GOT3 (cell line): ENCODE measurements at places on chromosomes 5 and 9.

- DNase-seq, result no peak
These were observed 4.3 kb upstream of the SPATA6L start for GRCh38 chr9:4670591-4670990.

DNA sequence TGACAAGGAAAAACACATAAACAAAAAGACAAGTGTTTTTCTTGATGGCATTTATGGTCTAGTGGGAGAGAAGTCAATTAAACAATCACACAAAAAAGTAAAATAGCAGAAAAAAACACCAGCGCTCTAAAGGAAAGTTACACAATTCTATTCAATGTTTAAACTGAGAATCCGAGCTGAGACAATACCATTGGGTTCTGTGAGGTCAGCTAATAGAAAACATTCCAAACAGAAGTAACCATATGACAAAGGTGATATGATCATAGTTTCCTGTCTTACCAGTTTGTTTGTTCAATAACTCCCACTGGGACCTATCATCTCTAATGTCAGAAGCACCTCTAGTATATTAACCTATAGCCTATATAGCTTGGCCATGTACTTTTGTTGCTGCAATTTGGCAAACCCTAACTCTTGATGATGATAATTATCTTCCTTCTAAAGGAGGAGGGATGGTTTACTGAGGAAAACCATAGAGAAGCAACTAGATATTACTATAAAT, 1030.0 kb downstream of the CDH12 start:
- no peak for DNase-seq

- DNase-seq, result no peak
These were observed 1751.3 kb upstream of the WWC1 start for GRCh38 chr5:166540156-166540555.

- DNase-seq, result no peak
These were observed 185.2 kb downstream of the CCDC171 start for GRCh38 chr9:15738011-15738410.

DNA sequence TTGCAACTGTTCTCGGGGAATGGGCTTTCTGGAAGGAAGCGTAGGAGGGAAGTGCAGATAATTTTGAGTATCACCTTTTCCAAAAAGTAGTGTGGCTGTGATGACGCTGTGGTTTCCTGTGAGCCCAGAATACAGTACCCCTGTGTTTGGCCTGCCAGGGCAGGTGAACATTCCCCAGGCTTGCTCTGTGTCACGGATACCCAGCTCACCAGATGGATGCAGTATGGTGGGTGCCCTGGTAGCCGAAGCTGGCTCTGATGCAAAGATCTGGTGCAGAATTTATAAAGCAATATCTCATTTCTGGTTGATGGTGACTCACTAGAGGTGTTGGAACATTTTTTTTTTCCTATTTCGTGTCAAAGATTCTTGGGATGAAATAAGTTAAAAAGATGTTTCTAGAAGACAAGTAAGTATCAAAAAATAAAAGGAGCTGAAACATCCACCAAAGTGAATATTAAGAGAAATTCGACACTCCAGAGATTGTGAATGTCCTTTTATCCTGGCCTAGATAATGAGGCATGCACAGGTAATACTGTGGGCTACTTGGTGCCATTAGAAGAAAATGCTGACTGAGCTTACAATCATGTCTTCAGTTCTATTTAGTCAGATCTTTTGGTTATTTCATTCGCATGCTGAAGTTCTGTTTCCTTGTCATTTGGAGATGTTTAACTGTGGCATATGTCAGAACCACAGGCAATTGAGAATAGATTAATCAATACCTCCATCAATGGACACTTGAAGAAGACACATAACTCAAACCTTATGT, 200.1 kb downstream of the GADD45G start:
- no peak for DNase-seq

DNA sequence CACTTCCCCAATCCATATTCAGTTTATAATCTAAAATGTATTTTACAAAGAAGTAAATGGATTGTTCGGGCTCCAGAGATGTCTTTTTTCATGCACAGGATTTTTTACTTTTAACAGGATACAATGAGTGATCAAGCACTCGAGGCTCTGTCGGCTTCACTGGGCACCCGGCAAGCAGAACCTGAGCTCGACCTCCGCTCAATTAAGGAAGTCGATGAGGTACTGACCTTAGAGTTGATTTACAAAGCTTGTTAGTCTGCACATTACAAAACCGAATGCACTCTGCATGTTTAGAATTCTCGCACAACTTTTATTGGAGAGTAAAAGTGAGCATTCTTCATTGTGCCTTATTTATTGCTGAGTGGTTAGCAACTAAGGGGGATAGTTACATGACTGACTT, 65.2 kb downstream of the ERAP1 start:
- DNase-seq, result no peak

DNA sequence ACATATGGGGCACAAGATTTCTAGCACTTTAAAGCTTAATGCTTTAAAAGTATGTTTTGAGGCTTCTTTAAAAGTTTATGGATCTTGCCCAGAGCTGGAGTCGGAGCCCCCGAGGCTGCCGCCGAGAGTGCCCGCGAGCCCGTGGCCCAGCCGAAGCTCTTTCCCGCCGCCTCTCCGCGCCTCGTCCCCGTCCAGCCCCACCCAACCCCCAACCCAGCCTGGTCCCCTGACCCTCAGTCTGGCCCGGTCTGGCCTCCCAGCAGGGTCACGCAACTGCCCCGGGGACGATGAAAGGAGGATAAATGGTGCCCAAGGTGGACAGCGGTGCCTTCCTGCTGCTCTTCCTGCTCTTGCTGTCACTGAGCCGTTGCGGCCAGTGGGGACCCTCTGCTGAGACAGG, 1.7 kb downstream of the TSSK1B start:
- DNase-seq, result no peak

DNA sequence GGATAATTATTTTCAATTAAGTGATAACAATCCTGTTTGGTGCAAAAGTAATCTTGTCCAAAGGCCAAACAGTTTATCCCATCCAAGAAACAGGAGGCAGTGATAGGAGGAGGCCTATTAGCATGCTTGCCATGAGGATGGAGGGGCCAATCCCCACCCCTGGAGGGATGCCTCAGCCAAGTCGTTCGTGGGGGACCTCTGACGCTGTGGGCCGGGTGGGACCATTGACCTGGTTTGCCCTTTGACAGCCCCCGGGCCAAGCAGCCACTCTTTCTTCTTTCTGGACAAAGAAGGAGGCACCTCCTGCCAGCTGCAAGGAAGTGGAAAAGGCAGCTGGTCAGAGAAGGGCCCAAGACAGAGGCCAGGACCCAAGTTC, 39.5 kb upstream of the GRHPR start:
- DNase-seq, result no peak

DNA sequence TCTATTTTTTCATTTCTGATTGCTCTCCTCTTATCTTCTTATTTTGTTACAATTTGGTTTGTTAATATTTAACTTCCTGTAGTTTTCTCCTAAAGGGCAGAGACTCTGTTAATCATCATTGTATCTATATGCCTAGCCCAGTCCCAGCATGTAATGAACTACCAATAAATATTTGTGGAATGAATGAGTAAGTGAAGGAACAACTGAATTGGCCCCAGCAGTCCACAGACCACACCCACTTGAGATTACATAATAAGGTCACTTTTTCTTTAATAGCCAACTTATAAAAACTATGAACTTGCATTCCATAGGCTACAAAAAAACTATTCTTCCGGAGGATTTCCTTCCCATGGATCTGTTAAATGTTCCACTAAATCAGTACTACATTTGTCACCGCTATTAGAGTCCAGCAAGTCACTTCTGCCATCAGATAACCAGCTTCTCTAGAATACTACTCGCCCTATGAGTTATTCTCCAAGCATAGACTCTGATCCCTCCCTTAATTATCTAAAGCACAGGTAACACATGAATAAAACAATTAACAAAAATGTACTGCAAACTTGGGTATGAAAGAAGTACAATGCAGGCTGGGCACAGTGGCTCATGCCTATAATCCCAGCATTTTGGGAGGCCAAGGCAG, 27.5 kb upstream of the TNPO1 start:
- no peak for DNase-seq

GRCh38 chr9:128344931-128345605, 4.7 kb downstream of the SLC27A4 start:
- DNase-seq, result no peak

GRCh38 chr5:177429248-177430040, 3.0 kb downstream of the GRK6 start:
- DNase-seq, result no peak

DNA sequence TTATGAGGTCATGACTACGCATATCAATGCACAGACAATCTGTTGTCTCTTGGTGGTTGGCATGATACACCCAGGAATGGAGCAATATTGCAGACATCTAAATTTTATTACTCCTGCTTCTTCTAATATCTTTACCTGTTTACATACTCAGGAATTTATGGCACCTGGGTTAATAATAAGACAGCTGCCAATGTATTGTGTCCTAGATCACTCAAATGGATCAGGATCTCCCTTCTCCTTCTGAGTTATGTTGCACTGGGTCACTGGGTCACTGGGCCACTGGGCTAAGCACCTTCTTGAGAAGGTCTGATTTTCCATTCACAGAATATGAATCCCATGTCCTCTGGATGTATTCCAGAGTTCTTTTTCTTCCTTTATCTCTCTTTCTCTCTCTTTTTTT, 41.8 kb downstream of the CCL28 start:
- DNase-seq, result no peak

DNA sequence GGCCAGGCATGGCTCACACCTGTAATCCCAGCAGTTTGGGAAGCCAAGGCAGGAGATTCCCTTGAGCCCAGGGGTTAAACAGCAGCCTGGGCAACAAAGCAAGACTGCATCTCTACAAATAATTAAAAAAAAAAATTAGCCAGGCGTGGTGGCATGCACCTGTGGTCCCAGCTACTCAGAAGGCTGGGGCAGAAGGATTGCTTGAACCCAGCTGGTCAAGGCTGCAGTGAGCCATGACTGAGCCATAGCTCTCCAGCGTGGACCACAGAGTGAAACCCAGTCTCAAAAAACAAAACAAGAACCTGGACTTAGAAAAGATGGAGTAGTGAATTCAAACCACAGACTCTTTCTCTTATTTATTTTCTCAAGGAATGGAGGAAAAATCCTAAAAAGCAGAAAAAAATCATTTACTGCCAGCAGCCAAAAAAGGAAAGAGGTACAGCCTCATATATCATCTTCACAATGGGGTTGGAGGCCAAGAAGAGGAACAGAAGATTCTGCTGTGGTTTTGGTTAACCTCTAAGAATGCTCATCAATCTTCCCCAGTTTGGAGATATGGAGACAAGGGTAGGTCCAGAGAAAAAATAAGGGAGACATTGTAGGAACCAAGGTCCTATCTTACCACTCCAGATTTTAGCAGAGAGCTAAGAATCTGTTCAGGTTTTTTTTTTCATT, 40.0 kb upstream of the MYO10 start:
- DNase-seq, result no peak

DNA sequence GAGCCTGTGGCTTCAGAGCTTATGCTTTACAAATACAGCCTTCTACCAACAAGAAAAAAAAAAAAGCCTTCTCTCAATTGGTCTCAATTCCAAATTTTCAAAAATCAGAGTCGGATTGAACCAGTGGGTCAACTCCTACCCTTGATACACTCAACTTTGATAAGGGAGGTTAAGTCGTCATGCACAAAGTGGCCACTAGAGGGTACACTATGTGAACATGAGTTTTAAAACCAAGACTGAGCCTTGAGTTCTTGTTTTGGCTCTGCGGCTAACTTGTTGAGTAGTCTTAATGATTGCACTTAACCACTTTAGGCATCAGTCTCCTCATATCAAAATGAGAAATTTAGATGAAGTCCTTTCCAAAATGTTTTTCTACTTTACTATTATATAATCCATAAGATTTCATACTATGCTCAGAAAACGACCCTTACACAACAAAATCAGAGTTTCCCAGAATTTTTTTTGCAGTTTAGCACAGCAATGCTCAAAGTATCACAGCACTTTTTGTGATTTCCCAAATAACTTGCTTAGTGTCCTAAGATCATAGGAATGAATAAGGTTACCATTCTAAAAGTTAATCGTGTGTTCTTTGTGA, 92.9 kb upstream of the MTAP start:
- DNase-seq, result no peak

- DNase-seq, result no peak
These were observed 128.0 kb downstream of the KCTD16 start for GRCh38 chr5:144298658-144299057.

DNA sequence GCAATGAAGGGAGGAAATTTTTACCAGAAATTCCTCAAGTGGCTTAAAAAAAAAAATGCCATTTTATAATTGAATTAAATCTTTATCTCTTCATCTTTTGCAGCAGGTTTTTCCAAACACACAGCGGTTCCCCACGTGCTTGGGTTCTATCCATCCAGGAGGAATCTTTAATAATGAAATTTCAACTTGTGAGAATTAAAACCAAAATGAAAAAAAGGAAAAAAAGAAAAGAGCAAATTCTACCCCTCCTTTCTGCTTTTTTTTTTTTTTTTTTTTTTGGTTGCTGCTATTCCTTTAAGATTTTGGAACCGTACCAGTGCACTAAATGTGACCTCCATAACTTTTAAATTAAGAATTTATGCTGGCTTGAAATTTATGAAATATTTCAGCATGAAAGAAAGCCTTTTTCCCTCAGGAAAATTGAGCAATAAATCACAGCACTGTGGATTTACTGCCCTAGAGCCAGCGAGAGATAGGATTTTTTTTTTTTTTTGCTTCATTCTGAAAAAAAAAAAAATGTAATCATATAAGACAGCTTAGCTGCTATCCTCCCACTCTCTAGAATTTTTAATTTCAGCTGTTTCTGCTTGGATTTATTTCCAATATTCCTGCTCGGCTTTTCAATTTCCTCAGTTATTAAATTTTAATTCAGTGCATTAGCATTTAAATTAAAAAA, 88.5 kb downstream of the ZNF618 start:
- DNase-seq, result no peak

GRCh38 chr5:105730982-105731381, 1939.8 kb downstream of the EFNA5 start:
- DNase-seq, result no peak

- DNase-seq, result peak; percentile 15
These were observed 100.4 kb downstream of the PDE4D start for GRCh38 chr5:59792983-59793585.

- no peak for DNase-seq
These were observed 20.2 kb upstream of the CEP78 start for GRCh38 chr9:78215706-78216105.

DNA sequence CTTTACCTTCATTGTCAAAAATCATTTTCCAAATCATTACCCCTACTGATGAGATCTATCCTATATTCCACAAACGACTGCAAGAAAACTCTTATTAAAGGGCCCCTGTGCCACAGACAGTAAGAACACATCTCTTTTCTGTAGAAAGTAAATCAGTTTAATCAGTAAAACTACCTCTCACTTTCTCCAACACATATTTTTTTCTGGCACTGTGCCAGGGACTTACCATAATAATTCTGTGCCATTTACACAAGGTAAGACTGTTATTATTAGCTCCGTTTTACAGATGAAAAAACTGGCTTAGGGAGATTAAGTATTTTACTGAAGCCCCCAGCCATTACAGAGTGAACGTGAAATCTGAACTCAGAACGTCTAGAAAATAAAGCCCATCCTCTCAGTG, 587.0 kb upstream of the COX7C start:
- no peak for DNase-seq
